Placental pericyte (primary cell): ENCODE measurements at places on chromosomes 16 and 17. TPM values are rescaled to one million over a fixed set of nuclear protein-coding genes. Genes with fewer than 3 reads are reported as not detected.

The PLD6 gene
- total RNA-seq, result 3.4 and 4.8 TPM in 2 replicates

The HNF1B gene
- total RNA-seq, result not detected in 2 replicates

The PERCC1 gene
- not detected in 2 replicates for total RNA-seq

The FOXJ1 gene
- total RNA-seq, result not detected in 2 replicates

The ANKRD40CL gene
- total RNA-seq, result not detected in 2 replicates

The SRL gene
- not detected in 2 replicates for total RNA-seq

The IRX3 gene
- total RNA-seq, result 12.7 and 18.2 TPM in 2 replicates

The ZNF750 gene
- total RNA-seq, result not detected in 2 replicates

The TMEM100 gene
- total RNA-seq, result 1.8 and 3.4 TPM in 2 replicates

The ARHGAP44 gene
- total RNA-seq, result 0.44 and 1.3 TPM in 2 replicates

The CD300E gene
- total RNA-seq, result not detected in 2 replicates

The MTMR4 gene
- total RNA-seq, result 59.4 and 81.8 TPM in 2 replicates

The EPOP gene
- total RNA-seq, result 0.86 and 0.88 TPM in 2 replicates

The ABCC3 gene
- total RNA-seq, result 31.1 and 85.8 TPM in 2 replicates

The NLGN2 gene
- total RNA-seq, result 5.2 and 5.7 TPM in 2 replicates

The KATNB1 gene
- total RNA-seq, result 31.7 and 46.0 TPM in 2 replicates

The APOBR gene
- total RNA-seq, result not detected in 2 replicates

The ALOX12 gene
- not detected in 2 replicates for total RNA-seq

The EVPL gene
- total RNA-seq, result 0.29 TPM in 1 of 2 replicates, not detected in the other

The DLX4 gene
- total RNA-seq, result not detected in 2 replicates

The HS3ST2 gene
- not detected in 2 replicates for total RNA-seq

The KRTAP9-4 gene
- not detected in 2 replicates for total RNA-seq

The CCT6B gene
- total RNA-seq, result 1.1 and 5.0 TPM in 2 replicates

The CBLN1 gene
- not detected in 2 replicates for total RNA-seq

The CCL7 gene
- total RNA-seq, result 0.44 and 3.4 TPM in 2 replicates

The COPZ2 gene
- total RNA-seq, result 35.1 and 90.2 TPM in 2 replicates

The SALL1 gene
- total RNA-seq, result 0.22 and 4.9 TPM in 2 replicates

The AATK gene
- total RNA-seq, result under 0.01 TPM in 1 of 2 replicates, not detected in the other

The MARVELD3 gene
- not detected in 2 replicates for total RNA-seq

The SLC6A2 gene
- 0.43 TPM in 1 of 2 replicates, not detected in the other for total RNA-seq

The FOXF1 gene
- 25.4 and 60.4 TPM in 2 replicates for total RNA-seq

The CES4A gene
- 2.7 and 2.8 TPM in 2 replicates for total RNA-seq

The CD19 gene
- total RNA-seq, result not detected in 2 replicates

The PSMC3IP gene
- total RNA-seq, result 1.3 and 13.7 TPM in 2 replicates

The RSKR gene
- 2.6 and 7.6 TPM in 2 replicates for total RNA-seq

The KCNJ2 gene
- 2.9 and 15.8 TPM in 2 replicates for total RNA-seq

The NPTX1 gene
- total RNA-seq, result 6.8 and 31.9 TPM in 2 replicates

The GOT2 gene
- 45.5 and 66.6 TPM in 2 replicates for total RNA-seq

The CSH1 gene
- total RNA-seq, result not detected in 2 replicates

The CLEC3A gene
- total RNA-seq, result not detected in 2 replicates
